Vagina (tissue), 2 donors: ENCODE measurements at places on chromosomes 6 and 20. TPM values are rescaled to one million over a fixed set of nuclear protein-coding genes. Genes with fewer than 3 reads are reported as not detected.
A peak's percentile ranks its signal among the peaks of the same experiment; 100 is the strongest.

Gene BACH2
- total RNA-seq, result 6.4 TPM

Gene VIP
- 68.0 TPM for total RNA-seq

Gene SYCP2L
- total RNA-seq, result 0.25 TPM

Gene F13A1
- 58.4 TPM for total RNA-seq

Gene SYCP2
- total RNA-seq, result 3.2 TPM

Gene TFEB
- total RNA-seq, result 37.8 TPM

Gene FAM217A
- total RNA-seq, result not detected

Gene NKX2-4
- not detected for total RNA-seq

GRCh38 chr20:20566516-20566915 is 145.9 kb downstream of the RALGAPA2 start:
- no peak for DNase-seq

- DNase-seq, result no peak
These were observed 1.0 kb downstream of the NAPB start for GRCh38 chr20:23419995-23420901.

- no peak for DNase-seq
These were observed 160.0 kb downstream of the SOD2 start for GRCh38 chr6:159533016-159533415.

GRCh38 chr20:31695849-31696804 is 26.5 kb downstream of the BCL2L1 start:
- no peak for DNase-seq

- no peak for DNase-seq
These were observed 213.6 kb upstream of the DTNBP1 start for GRCh38 chr6:15876406-15876805.

GRCh38 chr6:53679446-53679933 is 13.9 kb upstream of the KLHL31 start:
- DNase-seq, result no peak

DNA sequence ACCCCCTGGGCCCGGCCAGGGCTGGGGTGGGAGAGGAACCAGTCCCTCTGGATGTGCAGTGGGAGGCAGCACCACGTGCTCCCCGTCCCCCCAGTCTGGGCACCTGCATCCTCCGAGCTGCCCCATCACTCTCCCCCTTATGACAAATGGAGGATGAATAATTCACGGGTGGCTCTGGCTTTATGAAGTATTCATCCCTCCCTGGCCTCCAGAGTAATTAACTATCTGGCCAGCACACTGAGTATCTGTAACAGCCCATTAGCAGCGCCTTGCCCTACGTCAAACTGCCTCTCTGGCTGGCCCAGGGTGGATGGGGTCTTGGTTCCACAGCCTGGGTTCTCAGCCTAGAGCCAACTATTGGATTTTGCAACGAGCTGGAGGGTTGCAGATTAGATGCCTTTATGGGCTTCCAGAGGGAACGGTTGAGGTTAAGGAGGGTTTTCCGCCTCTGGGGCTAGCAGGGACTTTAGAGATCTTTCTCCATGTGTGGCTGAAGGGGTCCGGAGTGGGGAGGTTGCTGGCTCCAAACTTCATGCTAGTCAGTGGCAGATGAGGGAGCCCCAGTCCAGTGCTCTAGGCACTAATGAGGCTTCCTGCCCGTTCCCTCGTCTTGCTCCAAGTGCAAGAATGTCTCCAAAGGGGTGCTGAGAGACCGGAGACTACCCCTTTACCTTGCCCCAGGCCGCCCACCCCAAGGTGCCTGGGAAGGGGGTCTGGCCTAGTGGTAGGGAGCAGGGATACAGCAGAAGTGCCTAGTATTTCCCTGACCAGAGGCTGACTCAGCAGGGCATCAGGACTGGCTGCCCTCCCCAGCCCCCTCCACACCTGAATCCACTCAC is 53.5 kb upstream of the MLN start:
- no peak for DNase-seq

GRCh38 chr6:157035546-157035945 is 258.4 kb downstream of the ARID1B start:
- DNase-seq, result no peak

DNA sequence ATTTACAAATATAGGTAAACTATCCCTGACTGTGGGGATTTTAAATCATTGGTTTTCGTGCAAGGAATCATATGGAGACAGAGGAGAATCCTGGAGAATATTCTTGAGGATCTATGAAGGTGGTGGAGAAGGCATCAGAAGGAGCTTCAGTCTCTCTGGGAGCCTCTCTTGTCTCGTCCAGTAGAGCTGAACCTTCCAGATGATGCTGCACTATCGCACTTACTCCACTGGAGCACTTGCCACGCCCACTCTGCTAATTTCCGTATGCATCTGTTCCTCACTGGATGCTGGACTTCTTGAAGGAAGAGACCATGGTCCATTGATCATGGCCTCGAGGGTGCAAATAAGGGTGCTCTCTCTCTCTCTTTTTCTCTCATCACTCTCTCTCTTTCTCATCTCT is 36.8 kb downstream of the C6orf118 start:
- no peak for DNase-seq

DNA sequence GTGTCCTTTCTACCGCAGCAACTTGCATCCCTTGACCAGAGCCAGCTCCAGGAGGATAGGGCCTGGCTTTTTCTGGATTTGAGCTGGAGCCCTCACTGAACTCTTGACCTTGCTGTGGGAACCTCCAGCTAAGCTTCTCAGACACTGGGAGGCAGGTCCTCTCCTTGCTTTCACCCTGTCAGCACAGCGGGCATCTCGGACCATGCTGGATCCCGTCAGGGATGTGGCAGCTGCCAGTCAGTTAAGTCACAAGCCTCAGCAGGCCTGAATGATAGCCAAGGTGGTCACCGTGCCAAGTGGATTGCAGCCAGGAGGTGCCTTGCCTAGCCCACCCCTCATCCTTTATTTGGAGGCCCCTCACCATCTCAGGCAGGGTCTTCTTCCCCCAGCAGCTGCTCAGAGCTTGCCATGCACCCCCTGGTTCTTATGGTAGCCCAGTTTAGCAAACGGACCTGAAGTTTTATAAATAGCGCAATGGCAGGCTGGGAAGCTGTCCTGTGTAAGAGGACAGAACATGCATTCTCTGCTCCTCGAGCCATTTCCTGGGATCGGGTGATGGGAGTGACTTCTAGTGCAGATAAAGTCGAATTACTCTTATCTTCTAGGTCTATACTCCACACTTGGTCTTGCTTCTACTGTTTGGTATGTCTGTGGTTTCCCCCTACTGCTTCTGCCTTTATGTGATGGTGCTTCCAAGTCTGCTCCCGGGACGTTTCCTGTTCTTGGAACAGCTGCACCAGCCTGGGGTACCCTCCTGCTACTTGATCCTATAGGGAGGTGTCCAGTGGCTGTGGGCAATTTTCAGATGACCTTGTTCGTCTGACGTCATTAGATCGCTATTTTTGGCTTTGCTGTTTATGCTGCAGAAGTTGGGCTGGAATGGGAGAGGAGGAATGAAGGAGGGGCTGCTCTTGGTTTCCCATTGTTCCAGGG is 7.1 kb upstream of the MYLK2 start:
- DNase-seq, result no peak

DNA sequence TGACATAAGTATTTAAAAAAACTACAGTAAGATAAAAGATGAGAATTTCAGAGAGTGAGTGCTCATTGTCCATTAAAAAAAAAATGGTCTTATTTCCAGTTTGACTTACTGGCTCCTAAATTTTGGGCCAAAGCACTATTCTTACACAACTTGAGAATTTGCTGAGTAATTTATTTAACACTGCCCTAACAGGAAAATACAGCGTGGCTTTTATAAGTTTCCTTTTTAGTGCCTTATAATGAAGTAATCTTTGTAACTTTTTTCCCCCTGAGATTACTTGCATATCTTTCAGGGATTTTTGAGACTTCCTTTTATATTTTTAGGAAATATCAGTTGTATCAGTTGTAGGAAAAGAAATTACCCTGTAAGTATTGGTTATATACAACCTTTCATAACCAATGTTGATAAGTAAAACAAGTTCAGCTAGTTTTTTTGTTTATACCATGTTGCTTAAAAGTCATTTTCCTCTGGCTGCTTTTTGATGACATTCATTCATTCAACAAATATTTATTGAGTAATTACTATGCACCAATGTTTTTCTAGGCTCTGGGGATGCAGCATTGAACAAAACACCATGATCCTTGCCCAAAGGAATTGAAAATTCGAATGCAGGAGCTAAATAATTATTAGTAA is 106.4 kb upstream of the SGK1 start:
- DNase-seq, result no peak

DNA sequence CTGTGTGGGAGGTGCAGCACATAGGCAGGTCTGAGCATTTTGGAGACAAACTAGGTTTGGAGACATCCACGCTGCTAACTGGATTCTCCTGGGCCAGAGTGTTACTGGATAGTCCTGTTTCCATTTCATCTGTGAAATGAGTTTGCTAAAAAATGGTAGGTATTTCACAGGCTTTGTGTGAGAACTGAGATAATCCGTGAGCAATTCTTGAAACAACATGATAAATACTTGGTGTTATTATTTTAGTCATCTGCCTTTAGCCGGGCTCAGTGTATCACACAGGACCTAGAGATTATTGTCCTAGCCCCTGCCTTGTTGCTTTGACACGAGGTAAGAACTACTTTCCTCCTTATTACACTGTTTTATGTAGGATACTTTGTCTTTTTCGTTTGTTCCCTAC is 63.0 kb downstream of the PRR18 start:
- no peak for DNase-seq

DNA sequence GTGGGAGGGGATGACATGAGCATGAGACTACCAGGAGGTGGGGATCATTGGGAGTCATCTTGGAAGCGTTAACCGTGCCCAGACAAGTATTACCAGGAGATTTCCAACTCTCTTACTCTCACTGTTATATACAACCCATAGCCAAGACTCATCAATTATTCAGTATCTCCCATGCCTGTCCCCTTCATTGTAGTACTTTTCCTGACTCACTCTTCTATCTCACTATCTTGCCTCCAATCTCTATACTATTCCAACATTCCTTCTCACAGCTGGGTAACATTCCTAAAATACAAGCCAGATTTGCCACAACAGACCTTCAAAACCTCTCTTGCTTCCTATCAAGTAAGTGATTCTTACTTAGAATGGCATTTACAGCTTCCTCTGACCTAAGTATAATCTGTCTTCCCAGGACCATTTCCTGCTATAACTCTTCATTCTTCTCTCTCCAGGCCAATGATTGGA is 226.3 kb upstream of the SMLR1 start:
- no peak for DNase-seq

DNA sequence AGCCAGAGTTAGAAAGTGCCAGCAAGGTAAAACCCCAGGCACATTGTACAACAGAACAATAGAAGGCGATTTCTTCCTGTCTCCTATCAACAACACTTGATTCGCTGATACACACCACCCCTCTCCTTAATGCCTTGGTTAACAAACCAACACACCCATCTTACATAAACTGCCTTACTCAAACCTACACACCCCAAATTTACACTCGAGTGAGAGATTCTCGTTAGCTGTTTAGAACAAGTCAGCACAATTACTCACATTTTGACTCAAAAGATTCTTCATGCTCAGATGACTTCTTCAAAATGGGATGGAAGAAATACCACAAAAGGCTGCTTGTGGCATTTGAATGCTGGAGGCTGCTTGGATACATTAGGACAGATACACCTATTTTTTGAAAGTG is 80.0 kb upstream of the FOXQ1 start:
- DNase-seq, result no peak

GRCh38 chr20:36859700-36860330 is 16.1 kb upstream of the TLDC2 start:
- DNase-seq, result no peak

- DNase-seq, result no peak
These were observed 79.9 kb upstream of the SPTLC3 start for GRCh38 chr20:12928755-12929401.

DNA sequence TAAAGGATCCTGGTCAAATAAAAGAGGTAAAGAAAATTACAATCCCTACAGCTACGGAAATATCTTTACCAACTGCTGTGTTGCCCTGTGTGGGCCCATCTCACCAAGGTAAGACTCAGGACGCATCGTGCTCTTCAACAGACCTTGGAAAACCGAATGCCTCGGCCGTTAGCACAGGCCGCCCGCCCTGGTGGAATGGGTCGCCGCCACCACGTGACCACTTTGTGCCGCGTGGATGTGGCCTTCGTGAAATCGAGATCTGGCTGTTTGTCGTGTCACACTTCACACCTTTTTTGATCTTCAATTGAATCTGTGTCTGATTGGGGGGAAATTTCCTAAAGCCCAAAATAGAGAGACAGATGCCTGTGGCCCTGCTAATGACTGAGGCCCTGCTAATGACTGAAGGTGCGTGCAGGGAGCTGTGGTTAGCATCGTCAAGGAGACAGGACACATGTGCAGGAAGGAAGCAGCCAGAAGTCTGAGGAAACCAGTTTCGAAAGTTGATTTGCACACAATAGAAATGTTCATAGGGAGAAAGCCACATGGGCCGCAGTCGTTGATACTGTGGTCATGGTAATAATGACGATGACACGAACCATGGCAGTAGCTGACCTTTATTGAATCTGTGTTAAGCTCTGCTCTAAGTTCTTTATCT is 175.7 kb upstream of the SNX9 start:
- no peak for DNase-seq

GRCh38 chr6:27187231-27188060 is 60.1 kb upstream of the PRSS16 start:
- no peak for DNase-seq

DNA sequence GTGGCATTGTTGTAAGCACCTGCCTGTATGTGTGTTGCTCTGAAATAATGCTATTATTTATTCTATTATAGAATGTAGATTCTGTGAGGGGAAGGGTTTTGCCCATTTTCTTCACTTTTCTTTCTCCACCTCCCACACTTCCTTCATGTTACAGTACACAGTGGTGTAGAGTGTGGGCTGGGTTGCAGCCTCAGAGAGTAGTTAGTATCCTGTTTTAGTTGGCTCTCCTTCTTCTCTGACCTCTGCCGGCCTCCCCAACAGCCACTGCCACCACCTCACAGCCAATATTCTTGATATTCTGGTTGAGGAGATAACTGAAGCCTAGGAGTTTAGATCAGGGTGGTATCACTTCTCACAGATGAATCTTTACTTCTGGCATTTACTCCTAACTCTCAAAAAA is 143.4 kb downstream of the BCKDHB start:
- DNase-seq, result no peak

GRCh38 chr6:142891454-142891853 is 53.5 kb downstream of the HIVEP2 start:
- DNase-seq, result no peak

DNA sequence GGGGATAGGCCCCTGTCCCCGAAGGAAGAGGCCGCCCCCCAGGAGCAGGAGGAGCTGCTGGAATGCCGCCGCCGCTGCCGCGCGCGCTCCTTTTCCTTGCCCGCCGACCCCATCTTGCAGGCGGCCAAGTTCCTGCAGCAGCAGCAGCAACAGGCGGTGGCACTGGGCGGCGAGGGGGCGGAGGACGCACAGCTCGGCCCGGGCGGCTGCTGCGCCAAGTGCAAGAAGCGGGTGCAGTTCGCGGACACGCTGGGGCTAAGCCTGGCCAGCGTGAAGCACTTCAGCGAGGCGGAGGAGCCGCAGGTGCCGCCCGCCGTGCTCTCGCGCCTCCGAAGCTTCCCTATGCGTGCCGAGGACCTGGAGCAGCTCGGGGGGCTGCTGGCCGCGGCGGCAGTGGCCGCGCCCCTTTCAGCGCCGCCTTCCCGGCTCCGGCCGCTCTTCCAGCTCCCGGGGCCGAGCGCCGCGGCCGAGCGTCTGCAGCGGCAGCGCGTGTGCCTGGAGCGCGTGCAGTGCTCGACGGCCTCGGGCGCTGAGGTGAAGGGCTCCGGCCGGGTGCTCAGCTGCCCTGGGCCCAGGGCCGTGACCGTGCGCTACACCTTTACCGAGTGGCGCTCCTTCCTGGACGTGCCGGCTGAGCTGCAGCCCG is 630 bp downstream of the PPP1R3G start:
- peak; percentile 64 for DNase-seq
